ENCODE measurements at places on chromosomes 2 and 18.

DNA sequence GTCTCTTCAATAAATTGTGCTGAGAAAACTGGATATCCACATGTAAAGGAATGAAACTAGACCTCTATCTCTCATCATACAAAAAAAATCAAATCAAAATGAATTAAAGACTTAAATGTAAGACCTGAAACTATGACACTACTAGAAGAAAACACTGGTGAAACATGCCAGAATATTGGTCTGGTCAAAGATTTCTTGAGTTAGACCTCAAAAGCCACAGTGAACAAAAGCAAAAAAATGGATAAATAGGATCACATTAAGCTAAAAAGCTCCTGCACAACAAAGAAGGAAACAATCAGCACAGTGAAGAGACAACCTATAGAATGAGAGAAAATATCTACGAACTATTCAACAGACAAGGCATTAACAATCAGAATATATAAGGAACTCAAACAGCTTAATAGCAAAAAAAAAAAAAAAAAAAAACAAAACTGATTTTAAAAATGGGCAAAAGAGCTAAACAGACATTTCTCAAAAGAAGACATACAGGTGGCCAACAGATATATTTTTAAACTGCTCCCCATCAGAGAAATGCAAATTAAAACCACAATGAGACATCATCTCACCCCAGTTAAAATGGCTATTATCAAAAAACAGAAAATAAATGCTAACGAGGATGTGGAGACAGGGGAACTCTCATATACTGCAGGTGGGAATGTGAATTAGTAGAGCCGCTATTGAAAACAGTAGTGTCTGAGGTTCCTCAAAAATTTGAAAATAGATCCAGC, 66.3 kb downstream of the NCKAP1 start:
- no peak for DNase-seq

DNA sequence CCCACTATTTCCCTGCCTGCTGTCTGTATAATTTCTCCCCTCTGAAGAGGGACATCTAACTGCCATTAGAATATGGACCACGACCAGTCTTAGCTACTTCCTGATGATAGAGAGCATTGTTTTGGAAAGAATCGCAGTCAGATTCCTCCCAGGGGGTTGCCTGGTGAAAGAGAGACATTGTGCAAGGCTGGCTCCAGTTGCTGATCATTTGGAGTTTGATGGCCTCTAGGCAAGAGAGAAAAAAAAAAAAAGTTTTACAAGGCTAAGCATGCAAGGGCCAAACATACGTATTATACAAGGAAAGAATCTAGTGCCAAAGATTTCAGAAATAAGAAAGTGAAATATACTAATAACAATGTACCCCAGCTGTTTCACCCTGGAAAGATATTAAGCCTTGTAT, 182.2 kb downstream of the CMPK2 start:
- no peak for DNase-seq

DNA sequence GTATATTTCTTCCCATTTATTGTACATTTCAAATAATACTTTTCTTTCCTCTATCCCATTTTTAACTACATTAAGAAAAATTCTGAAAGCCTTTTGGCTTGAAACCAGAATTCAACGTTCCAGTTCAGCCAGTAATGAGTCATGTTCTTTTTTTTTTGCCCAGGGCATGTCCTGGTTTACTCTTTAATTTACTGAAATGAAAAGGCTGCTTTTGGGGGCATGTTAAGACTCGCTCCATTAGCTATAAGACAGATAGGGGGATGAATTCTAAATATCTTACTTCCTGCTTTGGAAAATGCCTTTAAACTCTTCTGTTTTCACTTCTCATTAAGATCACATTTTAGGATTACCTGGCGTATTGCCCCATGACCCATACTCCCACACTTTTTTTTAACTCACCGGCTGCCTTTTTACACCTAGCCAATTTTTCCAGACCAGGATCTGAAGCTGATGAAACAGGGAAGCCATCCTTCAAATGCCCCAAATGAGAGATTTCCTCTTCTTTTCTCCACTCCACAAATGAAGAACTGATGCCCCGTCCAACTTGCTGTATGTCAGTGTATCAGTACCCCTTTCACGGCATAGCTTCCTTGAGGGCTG, 585 bp downstream of the ABCA12 start:
- DNase-seq: no peak

GRCh38 chr2:32358111-32358482, 1.3 kb downstream of the BIRC6 start:
- peak; percentile 0 for DNase-seq

- DNase-seq: no peak
Observed at GRCh38 chr2:21793461-21793860, 669.7 kb downstream of the TDRD15 start.
